ENCODE measurements at places on chromosomes 5 and 9.

DNA sequence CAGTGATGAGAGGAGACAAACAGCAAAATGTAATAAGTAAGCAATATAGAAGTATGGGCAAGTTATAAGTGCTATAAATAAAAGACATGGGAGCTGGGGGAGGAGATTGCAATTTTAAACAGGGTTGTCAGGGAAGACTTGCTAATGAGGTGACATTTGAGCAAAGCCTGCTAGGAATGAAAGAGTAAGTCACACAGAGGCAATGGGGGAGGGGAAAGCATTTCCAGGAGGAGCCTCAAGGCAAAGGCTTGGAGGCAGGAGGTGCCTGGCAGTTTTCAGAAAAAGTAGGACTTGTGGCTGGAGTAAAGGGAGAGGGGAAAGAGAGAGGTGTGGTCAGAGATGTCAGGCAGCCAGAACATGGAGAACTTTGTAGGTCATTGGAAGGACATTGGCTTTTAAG, 124.4 kb upstream of the NMUR2 start:
- no peak for DNase-seq

GRCh38 chr9:109251080-109251775, 69.6 kb downstream of the EPB41L4B start:
- no peak for DNase-seq

GRCh38 chr5:7848296-7848695, 2.6 kb downstream of the CFAP90 start:
- no peak for DNase-seq

DNA sequence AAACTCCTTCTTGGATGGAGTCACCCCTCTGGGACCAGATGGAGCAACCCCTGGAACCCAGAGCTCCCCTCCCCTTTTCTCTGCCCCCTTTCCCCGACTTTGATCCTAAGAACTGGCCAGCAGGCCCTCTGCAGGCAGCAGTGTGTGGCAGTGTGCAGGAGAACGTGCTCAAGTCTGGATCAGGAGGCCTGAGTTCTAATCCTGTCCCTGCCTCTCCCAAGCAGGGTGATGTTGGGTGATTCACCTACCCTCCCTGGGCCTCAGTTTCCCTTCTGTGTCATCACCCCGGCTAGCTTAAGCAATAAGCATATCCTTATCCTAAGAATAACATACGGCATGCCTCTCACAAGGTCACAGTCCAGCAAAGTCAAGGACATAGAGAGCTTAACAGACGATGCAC, 67.6 kb downstream of the C9orf50 start:
- DNase-seq: no peak

GRCh38 chr5:91315701-91316100, 67.4 kb downstream of the ARRDC3 start:
- no peak for DNase-seq

GRCh38 chr5:177320879-177321278, 9.2 kb upstream of the MXD3 start:
- DNase-seq: no peak

DNA sequence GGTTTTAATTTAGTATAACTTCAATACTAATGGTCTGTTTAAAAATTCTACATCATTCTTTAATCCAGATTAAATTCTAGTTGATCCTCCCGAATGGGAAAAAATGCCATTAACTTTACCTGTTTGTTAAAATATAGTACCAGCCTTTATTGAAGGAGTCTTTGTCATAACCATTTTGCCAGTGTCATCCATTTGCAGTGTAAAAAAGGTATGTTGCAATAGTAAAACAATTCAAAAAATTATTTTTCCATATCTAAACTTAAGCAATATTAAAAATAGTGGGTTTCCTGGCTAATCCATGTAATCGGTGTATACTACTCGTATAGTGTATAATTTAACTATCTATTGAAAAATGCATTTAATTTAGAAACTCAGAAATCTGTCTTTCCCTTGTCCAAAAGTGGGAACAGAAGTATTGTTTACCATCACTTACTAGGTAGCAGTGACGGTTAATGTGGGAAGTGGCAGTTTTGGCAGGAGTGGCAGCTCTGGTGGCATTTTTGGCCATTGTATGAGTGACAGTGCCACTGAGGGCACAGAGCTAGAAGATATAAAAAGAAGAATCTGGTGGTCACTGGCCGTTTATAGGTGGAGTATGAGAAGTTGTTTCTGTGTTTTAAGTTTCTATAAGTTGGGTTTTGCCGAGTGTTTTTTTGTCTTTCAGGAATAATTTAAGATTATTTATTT, 1.9 kb downstream of the AP3S1 start:
- no peak for DNase-seq

DNA sequence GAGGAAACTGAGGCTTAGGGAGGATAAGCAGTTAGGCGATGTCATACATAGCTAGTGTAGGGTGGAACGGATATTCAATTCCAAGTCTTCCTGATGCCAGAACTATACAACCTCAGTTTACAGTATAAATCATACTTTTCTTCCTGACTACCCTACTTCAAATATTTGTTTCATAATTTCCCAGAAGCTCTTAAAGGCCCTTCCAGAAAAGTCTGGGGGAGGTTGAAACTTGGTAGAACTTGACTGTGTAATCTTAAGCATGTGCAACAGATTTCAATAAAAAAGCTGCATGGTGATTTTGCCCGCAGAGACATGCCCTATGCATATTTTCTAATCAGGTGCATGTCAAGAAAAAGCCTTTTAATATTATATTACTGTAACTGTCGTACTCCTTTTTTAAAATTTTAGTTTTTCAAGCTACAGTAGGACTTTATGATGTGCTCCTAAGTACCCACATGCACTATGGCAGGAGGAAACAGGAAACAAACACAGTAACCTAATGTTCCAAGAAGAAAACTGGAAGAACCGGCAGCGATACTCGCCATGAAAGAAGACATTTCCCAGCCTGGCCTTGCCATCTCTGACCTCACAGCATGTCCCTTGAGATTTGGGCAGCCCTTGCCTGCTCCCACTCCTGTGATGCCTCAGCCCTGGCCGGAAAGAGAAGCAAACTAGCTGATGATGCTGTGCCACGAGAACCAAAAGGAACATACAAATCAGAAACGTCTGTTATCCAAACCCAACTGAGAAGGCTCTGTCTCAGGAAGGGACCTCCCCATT, 266.0 kb downstream of the EFNA5 start:
- DNase-seq: no peak

DNA sequence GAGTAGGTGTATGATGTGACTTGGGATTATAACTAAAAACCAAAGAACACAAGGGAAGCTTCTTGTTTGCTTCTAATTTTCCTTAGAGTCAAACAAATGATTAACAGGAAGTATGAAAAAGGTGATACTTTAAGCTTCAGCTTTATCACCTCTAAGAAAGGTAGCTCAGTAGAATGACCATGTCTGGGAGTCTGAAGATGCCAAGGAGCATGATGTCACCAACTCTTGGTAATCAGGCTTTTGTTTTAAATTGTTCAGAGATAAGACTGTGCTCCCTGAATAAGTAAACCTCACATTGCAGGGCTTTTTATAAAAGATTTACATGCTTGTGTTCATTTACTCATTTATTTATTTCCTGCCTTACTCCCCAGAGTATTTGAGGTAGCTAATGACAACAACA, 169.9 kb downstream of the FER start:
- DNase-seq: no peak

DNA sequence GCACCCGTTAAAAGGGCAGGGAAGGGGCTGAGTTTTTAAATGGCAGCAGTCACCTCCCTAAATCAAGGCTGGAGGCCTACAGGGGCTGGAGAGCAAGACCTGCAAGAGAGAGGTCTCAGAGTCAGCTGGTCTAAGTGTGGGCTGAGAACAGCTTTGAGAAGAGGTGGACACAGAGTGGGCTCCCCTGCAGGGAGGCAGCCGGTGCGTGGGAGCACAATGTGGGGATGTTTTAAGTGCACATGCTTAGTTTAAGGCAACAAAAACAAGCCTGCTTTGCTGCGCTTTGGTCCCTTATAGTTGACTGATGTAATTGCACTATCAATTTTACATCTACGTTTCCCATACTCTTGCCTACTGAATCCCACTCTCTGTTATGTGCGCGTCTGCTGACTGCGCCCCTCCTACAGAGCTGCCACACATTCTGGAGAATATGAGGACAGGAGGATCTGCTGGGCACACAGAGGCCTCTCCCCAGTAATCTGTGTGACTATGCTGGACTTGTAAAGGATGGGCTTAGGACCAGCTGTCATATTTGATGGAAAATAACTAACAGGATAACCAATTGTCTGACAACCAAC, 62.0 kb upstream of the ICE1 start:
- no peak for DNase-seq

DNA sequence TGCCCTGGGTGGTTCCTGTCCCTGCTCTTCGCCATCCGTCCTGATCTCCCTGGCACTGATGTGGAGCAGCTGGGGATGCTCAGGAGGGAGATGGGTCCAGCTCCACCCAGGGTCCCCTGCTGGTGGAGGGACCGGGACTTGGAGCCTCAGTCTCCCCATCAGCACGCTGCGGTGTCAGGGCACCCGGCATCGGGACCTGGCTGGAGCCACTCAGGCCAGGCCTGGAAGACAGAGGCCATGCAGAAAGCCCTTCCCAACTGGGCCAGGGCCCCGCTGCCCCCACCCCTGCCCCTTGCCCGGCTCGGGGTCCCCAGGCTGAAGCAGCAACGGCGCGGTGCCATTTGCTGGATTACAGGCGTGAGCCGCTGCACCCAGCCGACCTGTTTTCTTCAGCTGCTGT, 40.3 kb upstream of the NSMF start:
- no peak for DNase-seq

- DNase-seq: no peak
These were observed 228.6 kb downstream of the SLF1 start for GRCh38 chr5:94847019-94847418.

DNA sequence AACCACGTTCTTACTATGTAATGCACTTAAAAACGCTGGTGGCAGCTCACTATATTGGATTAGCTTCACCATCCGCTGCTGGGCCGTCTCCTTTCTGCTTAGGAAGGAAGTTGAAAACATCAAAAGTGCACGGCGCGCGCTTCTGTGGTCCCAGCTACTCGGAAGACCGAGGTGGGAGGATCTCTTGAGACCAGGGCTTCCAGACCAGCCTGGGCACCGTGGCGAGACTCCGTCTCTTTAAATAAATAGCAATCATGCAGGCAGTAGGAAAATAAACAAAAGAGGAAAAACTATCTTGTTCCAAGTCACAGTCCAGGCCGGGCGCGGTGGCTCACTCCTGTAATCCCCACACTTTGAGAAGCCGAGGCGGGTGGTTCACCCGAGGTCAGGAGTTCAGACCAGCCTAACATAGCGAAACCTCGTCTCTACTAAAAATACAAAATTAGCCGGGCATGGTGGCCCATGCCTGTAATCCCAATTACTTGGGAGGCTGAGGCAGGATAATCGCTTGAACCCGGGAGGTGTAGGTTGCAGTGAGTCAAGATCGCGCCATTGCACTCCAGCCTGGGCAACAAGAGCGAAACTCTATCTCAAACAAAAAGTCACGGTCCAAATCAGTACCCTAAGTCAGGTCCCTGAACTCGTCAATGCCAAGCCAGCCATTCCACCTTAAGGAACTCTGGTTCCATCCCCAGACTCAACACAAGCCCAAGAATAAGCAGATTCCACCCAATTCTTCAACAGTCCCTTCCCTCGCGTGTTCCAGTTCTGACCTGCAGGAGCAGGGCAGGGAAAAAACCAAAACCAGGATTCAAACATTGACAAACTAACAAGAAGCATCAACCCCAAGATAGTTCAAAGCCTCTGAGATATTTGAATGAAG, 1.0 kb upstream of the GOLGA1 start:
- no peak for DNase-seq

GRCh38 chr5:163941079-163941478, 435.7 kb downstream of the MAT2B start:
- no peak for DNase-seq

GRCh38 chr5:75433814-75434506, 77.5 kb downstream of the CERT1 start:
- no peak for DNase-seq

- DNase-seq: no peak
These were observed 91.6 kb upstream of the PTCH1 start for GRCh38 chr9:95608341-95608740.

DNA sequence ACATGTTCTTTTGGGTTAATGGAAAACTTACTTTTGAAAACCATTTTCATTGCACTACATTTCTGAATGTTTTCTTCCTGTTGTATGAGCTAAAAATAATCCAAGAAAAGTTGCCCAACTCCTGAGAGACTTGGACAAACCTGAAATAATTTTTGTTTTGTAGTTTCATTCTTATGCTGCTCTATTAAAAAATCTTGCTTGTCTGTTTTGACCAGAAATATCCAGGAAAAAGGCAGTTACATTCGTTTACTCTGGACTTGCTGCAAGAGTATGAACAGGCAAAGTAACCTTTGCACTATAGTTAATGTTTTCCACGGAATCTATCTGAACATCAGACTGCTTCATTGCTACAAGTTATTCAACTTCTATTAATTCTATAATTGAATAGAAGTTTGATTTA, 200.1 kb upstream of the DAB2 start:
- no peak for DNase-seq

GRCh38 chr9:29691145-29691544, 2117.9 kb upstream of the C9orf72 start:
- no peak for DNase-seq

DNA sequence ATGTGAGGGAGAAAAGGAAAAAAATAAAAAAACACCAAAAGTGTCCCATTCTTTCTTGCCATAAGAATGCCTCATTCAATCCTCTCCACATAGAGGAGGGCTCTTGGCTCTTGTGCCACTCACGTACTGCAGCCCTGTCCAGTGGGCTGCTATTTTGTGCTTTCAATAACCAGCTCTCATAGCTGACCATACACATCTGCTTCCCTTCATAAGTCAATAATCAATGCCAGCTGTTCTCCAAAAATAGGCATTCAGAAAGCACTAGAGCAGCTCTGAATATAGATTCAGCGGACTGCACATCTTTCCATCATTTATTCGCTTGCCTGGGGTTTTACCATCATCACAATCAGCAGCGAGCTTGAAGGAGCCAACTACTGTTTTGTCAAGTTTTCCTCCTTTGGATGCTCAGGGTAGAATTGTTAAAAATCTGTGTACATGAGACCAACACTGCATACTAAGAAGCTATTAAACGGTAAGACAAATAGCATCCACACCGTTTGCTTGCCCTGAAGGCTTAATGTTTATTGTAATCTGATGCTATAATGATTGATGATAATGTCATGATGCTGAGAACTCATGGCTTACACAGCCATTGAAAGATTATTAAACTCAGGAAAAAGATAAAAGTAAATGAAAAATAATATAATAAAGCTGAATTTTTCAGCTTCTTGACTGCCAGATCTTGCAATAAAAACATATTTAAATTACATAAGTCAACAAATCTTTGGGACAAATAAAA, 80.0 kb downstream of the OXCT1 start:
- no peak for DNase-seq

DNA sequence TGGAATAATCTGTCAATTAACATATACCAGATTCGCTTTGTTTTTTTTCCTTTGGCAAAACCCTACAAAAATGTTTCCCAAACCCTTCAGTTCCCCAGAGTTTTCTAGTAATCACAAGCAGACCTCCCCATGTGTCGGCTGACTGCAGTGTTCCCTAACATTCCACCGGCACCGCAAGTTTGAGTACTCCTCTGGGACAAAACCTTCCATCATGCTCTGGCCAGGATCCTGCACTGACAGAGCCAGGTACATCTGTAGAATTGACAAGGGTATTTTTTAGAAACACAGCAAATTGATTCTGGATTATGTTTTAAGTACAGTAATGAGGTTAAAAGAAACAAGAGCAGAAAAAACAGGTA, 174.7 kb downstream of the GAS1 start:
- no peak for DNase-seq

Measured in stimulated activated CD4-positive, alpha-beta T cell treated with anti-CD3 and anti-CD28 coated beads, Interleukin-1b, Interleukin-23, amount 100 ng/mL, for 1 hour (primary cell).